Mesothelial cell of epicardium (in vitro differentiated cells): ENCODE measurements at places on chromosomes 11 and 22. TPM values are rescaled to one million over a fixed set of nuclear protein-coding genes. Genes with fewer than 3 reads are reported as not detected.

Gene FXYD6
- total RNA-seq: 114 to 125 TPM (median 116 TPM) in 3 replicates

GRCh38 chr11:78657968-78658839 lies 83.5 kb upstream of the NARS2 start:
- no peak overlapping the region for H3K27ac ChIP-seq
- H3K4me1 ChIP-seq: peaks cover 3% of the 10 kb centered on the region
- DNase-seq: no peak
- H3K27me3 ChIP-seq: no peaks in the 10 kb centered on the region
- H3K36me3 ChIP-seq: peaks cover 70% of the 10 kb centered on the region
- no peak overlapping the region for H3K4me3 ChIP-seq

DNA sequence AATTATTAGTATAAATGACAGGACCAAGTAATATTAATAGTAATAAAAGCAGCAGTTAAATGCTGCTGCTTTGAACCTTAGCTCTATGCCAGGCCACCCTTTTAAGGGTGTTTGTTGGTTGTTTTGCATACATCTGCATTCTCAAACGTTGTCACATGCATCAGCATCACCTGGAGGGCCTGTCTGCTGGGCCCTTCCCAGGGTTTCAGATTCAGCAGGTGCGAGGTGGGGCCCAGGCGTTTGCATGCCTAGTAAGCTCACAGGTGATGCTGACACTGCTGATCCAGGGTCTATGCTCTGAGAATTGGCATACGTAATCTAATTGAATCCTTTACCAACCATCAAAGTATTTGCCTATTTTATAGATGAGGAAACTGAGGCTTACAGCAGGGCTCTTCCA lies 246.5 kb downstream of the CADM1 start:
- no peak overlapping the region for H3K4me3 ChIP-seq
- no peak overlapping the region for H3K27ac ChIP-seq
- H3K4me1 ChIP-seq: peaks cover 28% of the 10 kb centered on the region
- no peak for DNase-seq
- H3K36me3 ChIP-seq: no peaks in the 10 kb centered on the region

Gene CRYBB3
- 0.27 to 0.54 TPM (median 0.31 TPM) in 3 replicates for total RNA-seq

Gene MYBPC3
- total RNA-seq: not detected in 3 replicates

GRCh38 chr11:117876341-117877119 lies at the start of gene FXYD6:
Gene FXYD6, minus strand, starts transcription at chr11:117876658. Its CDS starts 33,882 bp downstream, at chr11:117842776.
- H3K27ac ChIP-seq: peak within 1 kb of the TSS; percentile 71
- H3K27me3 ChIP-seq: peaks cover 33% of the 10 kb centered on the region
- H3K36me3 ChIP-seq: no peaks in the 10 kb centered on the region
- H3K4me3 ChIP-seq: peak within 1 kb of the TSS; percentile 92
- peaks cover 43% of the 10 kb centered on the region for H3K4me1 ChIP-seq

DNA sequence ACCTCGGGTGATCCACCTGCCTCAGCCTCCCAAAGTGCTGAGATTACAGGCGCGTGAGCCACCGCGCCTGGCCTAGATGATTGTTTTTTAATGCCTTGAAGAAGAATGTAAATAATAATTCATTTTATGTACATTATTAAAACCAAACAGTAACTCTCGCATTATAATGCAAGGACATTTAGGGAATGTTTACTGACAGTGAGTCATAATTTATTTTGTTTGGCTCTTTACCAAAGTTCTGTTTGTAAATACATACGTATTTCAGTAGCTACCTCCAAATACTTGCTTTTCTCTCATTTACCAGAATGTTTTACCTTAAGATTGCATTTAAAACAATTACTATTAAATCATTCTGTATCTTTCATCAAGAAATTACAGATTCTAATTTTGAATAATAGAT lies 3.0 kb downstream of the RAB39A start:
- H3K4me3 ChIP-seq: no peak overlapping the region
- H3K27ac ChIP-seq: no peak overlapping the region
- H3K4me1 ChIP-seq: peaks cover 6% of the 10 kb centered on the region

Gene KRTAP5-10
- total RNA-seq: 0.22 to 0.32 TPM (median 0.31 TPM) in 3 replicates

DNA sequence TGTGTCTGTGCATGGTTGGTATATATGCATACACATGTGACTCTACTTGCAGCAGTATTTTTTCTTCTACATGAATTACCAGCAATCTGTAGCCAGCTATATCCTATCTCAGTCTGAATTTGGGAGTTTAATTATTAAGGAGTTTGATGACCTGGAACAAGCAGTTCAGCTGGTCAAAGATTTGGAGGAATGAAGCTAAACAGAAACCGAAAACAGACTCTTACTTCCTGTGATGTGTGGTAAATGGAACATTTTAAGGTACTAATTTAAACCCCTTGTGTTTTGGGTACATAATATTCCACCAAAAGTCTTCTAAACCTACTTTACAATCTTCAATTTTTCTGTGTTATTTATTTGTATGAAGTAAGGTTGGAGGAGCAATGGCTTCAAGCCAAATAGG lies 124.4 kb upstream of the PGR start:
- no peak overlapping the region for H3K27ac ChIP-seq
- H3K27me3 ChIP-seq: peaks cover 11% of the 10 kb centered on the region
- DNase-seq: no peak

- no peaks in the 10 kb centered on the region for H3K27me3 ChIP-seq
- no peak overlapping the region for H3K27ac ChIP-seq
- no peaks in the 10 kb centered on the region for H3K36me3 ChIP-seq
- DNase-seq: no peak
- H3K4me1 ChIP-seq: peaks cover 12% of the 10 kb centered on the region
Observed at GRCh38 chr11:6927030-6927617, 898 bp downstream of the ZNF215 start.

Gene PRR33
- total RNA-seq: not detected in 3 replicates

GRCh38 chr11:34382532-34383276 lies 24.9 kb upstream of the ABTB2 start:
- no peaks in the 10 kb centered on the region for H3K36me3 ChIP-seq
- H3K4me1 ChIP-seq: no peaks in the 10 kb centered on the region
- no peak for DNase-seq
- peaks cover 3% of the 10 kb centered on the region for H3K27me3 ChIP-seq

DNA sequence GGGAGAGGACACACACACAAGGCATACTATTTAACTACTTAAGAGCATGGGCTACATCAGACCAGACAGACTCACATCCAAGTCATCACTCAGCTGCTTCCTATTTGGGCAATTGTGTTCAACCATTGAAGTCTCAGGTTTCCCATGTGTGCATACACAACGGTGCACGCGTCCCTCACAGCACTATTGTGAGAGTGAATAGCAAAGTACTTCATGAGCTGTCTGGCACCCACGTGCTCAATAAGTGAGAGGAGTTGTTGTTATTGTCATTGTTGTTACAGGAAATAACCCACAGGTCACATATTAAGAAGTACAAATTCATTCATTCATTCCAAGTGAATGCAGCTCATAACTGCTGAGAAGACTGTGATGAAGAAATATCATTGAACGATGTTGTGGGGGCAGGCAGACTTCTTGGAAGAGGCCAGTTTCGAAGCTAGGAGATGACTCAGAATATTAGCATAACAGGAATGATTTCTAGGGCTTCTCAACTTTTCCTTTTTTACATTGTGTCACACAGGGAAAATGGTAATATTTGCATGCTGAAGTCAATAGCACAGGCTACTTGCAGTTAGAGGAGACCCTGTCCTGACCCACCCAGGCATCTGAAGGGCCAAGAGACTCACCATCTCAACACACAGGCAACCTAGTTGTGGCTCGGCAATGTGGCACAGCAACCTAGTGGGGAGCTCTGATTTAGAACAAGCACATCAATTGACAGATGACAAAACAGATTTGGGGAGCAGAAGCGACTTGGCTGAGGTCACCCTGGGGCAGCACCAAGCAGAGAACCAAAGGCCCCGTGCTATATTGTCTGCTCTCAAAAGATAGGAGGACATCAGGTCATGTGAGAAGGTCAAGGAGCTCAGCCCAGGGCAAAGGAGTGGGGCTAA lies 606.0 kb downstream of the BUD13 start:
- peaks cover 10% of the 10 kb centered on the region for H3K4me1 ChIP-seq
- no peak overlapping the region for H3K27ac ChIP-seq
- H3K4me3 ChIP-seq: no peak overlapping the region
- DNase-seq: no peak
- H3K27me3 ChIP-seq: peaks cover 7% of the 10 kb centered on the region

Gene SLC5A1
- total RNA-seq: not detected in 3 replicates

GRCh38 chr11:11501546-11502262 lies 120.1 kb downstream of the GALNT18 start:
- no peak for DNase-seq
- H3K27ac ChIP-seq: no peak overlapping the region
- H3K27me3 ChIP-seq: peaks cover 10% of the 10 kb centered on the region

Gene DRD4
- 2.1 to 3.1 TPM (median 2.5 TPM) in 3 replicates for total RNA-seq

Gene OR51B4
- total RNA-seq: 0.25 to 0.65 TPM (median 0.47 TPM) in 3 replicates

- no peak overlapping the region for H3K27ac ChIP-seq
- no peaks in the 10 kb centered on the region for H3K27me3 ChIP-seq
- H3K4me1 ChIP-seq: peaks cover 7% of the 10 kb centered on the region
- no peak overlapping the region for H3K4me3 ChIP-seq
- DNase-seq: no peak
- H3K36me3 ChIP-seq: peaks cover 3% of the 10 kb centered on the region
Observed at GRCh38 chr11:8773916-8774539, 91.4 kb downstream of the RPL27A start.

DNA sequence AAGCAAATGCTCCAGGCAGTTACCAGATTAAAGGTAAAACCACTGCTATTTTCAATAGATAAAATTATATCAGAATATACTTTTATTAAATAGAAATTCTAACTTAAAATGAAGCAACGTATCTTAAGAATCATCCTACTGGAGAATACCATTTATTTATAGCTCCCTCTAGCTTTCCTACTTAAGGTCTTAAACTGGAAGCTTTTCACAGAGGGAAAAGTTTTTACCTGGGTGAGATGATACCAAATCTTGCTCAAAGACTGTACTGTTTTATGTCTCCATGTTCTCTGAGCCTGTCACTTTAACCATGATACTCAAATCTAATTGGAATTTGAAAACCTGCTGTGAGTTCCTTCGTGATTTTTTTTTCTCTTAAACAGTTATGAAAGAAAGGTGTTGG lies 291.8 kb downstream of the AASDHPPT start:
- H3K36me3 ChIP-seq: no peaks in the 10 kb centered on the region
- H3K27me3 ChIP-seq: no peaks in the 10 kb centered on the region
- H3K4me3 ChIP-seq: no peak overlapping the region
- no peak overlapping the region for H3K27ac ChIP-seq
- no peak for DNase-seq
- peaks cover 12% of the 10 kb centered on the region for H3K4me1 ChIP-seq

- DNase-seq: no peak
- H3K4me3 ChIP-seq: no peak overlapping the region
- H3K4me1 ChIP-seq: peaks cover 29% of the 10 kb centered on the region
- no peaks in the 10 kb centered on the region for H3K36me3 ChIP-seq
- no peak overlapping the region for H3K27ac ChIP-seq
Observed at GRCh38 chr11:63019506-63019905, 3.9 kb upstream of the SLC22A8 start.

- H3K36me3 ChIP-seq: peaks cover 2% of the 10 kb centered on the region
- peak overlapping the region; percentile 93 for H3K4me3 ChIP-seq
- DNase-seq: peak; percentile 21
- H3K27ac ChIP-seq: peak overlapping the region; percentile 92
- peaks cover 54% of the 10 kb centered on the region for H3K4me1 ChIP-seq
Observed at GRCh38 chr11:9573775-9574621, 528 bp downstream of the WEE1 start.

Gene SCGB1C1
- total RNA-seq: not detected in 3 replicates

- H3K27me3 ChIP-seq: peaks cover 48% of the 10 kb centered on the region
- H3K36me3 ChIP-seq: no peaks in the 10 kb centered on the region
- no peak overlapping the region for H3K27ac ChIP-seq
- DNase-seq: no peak
- peak overlapping the region; percentile 20 for H3K4me3 ChIP-seq
- H3K4me1 ChIP-seq: peaks cover 31% of the 10 kb centered on the region
Observed at GRCh38 chr11:44957040-44957515, 6.4 kb upstream of the TP53I11 start.

DNA sequence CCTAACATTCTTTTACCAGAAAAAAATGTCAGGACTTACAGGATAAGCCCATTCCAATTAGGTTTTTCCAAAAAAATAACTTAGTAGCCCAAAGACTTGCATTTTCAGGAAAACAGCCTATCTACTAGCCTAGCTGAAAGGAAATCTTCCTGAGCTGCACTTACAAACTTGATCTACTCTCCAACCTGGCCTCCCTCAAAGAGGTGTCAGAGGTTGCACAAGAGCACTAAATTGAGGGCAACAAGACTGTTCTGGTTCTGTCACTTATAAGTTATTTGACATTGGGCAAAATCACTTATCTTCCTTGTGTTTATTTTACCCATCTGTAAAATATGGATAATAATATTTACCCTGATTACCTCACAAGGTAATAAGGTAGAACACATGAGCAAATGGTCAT lies 7.9 kb upstream of the SOX6 start:
- no peak overlapping the region for H3K4me3 ChIP-seq
- H3K27me3 ChIP-seq: no peaks in the 10 kb centered on the region
- peaks cover 1% of the 10 kb centered on the region for H3K36me3 ChIP-seq
- H3K4me1 ChIP-seq: peaks cover 5% of the 10 kb centered on the region
- H3K27ac ChIP-seq: no peak overlapping the region
- no peak for DNase-seq

Gene FGF3
- total RNA-seq: not detected in 3 replicates

GRCh38 chr11:108624196-108624925 lies 30.8 kb upstream of the EXPH5 start:
- no peaks in the 10 kb centered on the region for H3K27me3 ChIP-seq
- peaks cover 12% of the 10 kb centered on the region for H3K4me1 ChIP-seq
- H3K36me3 ChIP-seq: peaks cover 6% of the 10 kb centered on the region
- H3K4me3 ChIP-seq: no peak overlapping the region

DNA sequence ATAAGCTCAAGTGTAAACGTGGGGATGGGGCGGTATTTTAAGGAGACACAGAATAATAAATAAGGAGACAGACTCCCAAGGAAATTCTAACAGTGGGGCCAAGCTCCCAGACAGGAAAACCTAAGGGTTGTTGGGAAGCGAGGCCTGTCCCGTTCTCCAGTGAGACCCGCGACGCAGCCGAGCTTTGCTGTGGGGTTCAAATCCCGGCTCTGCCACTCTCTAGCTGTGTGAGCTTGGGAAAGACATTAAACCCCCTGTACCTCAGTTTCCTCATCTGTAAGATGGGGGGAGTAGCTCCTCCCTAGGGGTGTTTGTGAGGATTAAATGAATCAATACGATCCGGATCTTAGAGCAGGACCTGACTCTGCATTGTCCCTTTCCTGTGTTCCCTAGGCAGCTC lies 106.8 kb downstream of the TRIM29 start:
- DNase-seq: no peak
- peaks cover under 1% of the 10 kb centered on the region for H3K36me3 ChIP-seq
- no peak overlapping the region for H3K4me3 ChIP-seq
- no peaks in the 10 kb centered on the region for H3K27me3 ChIP-seq
- no peak overlapping the region for H3K27ac ChIP-seq

Gene AQP11
- total RNA-seq: 1.8 to 1.9 TPM (median 1.9 TPM) in 3 replicates

GRCh38 chr11:78244080-78244479 lies 55.4 kb downstream of the USP35 start:
- DNase-seq: no peak
- no peak overlapping the region for H3K4me3 ChIP-seq
